ENCODE measurements at places on chromosomes 2 and 18. TPM values are rescaled to one million over a fixed set of nuclear protein-coding genes. Genes with fewer than 3 reads are reported as not detected.

DNA sequence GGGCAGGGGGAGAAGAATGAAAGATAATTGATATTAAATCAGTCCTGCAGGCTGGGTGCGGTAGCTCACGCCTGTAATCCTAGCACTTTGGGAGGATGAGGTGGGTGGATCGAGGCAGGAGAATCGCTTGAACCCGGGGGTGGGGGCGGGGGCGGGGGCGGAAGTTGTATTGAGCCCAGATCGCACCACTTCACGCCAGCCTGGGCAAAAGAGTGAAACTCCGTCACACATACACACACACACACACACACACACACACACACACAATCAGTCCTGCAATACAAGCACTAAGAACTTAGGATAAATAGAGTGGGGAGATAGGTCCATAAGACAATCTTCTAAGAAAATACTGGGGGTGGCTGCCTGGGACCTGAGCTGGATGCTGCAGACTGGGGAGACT is 15.1 kb upstream of the PKDCC start:
- DNase-seq, result no peak

DNA sequence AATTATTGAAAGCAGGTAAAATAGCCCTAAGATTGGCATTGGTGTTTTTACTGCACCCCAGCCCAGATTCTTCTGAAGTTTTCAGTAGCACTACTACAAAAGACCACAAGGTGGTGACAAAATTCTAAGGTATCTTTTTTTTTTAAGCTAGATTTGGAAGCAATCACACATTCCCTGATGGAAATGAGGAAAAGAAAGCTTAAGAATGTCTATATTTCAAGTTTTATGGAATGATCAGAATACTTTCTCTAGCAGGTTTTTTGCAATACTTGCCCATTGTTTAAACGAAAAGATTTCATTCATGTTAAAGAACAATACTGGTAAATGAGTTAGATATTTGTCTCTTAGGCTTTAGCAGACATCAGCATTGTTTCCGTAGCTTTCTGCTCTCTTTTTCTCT is 32.1 kb upstream of the ZNF638 start:
- DNase-seq, result peak; percentile 62

DNA sequence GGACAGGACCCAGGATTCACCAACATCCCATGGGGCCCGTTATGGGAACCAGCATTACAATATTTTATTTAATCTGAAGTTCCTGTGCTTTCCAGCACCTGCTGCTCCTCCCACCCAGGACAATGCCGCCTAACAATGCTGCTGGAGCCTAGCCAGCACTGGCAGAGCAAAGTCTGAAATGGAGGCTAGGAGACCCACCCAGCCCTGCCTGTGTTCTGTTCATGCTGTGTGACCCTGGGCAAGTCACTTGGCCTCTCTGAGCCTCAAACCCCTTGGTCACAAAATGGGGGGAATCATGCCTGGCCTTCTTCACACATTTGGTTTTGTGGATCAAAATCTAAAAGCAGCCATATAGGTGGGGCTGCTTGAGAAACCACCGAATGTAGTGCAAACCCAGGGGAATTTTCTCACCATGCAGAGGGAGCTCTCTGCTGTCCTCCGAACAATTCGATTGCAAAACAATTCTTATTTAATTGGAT is 38.5 kb upstream of the ODC1 start:
- DNase-seq, result no peak

- no peak for DNase-seq
Observed at GRCh38 chr2:236119003-236119402, 49.2 kb downstream of the GBX2 start.

DNA sequence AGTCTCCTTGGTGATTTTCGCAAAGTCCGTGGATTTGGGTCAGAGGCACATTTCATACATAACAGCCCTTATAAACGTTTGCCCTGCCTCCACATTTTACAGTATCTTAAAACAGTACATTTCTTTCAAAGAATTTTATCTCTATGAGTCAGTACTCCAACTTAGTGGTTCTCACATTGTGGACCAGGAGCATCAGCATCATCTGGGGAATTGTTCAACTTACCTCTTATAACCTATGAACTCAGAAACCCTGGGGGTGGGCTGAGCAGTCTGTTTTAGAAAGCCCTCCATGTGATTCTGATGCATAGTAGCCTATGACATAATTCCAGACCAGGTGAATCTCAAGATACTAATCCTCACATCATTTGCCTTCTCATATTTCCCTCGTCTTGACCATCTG is 12.4 kb downstream of the SUPT7L start:
- no peak for DNase-seq

- no peak for DNase-seq
Observed at GRCh38 chr18:5998907-5999306, 103.6 kb upstream of the TMEM200C start.

GRCh38 chr2:28558158-28558820 is 62.4 kb downstream of the PLB1 start:
- DNase-seq, result no peak

LYPD6 gene
- 0.27 TPM for total RNA-seq

Measured in hematopoietic multipotent progenitor cell (in vitro differentiated cells).